ENCODE measurements at places on chromosomes 2 and 18.

GRCh38 chr2:96821113-96821675, 5.1 kb downstream of the CNNM3 start:
- DNase-seq, result no peak

- DNase-seq, result no peak
These were observed 35.3 kb downstream of the NCKAP5 start for GRCh38 chr2:133532919-133533318.

DNA sequence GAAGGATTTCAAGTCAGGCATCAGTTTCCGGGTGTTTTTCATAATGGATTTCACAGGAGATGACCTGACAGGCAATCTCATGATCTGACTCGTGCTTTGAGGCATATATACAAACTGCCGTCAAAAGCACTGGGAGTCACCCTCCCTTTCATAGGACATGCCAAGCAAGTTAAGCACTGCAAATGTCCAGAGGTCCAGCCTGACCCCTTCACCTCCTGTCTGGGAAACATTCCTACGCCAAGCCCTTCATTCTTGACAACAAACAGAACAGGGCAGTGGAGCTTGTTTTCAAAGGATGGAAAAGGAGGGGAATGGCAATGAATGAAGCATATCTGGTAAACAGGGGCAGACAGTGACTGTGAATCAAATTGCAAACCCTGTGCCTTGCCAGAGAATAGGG, 963.6 kb downstream of the BCL11A start:
- DNase-seq, result no peak

DNA sequence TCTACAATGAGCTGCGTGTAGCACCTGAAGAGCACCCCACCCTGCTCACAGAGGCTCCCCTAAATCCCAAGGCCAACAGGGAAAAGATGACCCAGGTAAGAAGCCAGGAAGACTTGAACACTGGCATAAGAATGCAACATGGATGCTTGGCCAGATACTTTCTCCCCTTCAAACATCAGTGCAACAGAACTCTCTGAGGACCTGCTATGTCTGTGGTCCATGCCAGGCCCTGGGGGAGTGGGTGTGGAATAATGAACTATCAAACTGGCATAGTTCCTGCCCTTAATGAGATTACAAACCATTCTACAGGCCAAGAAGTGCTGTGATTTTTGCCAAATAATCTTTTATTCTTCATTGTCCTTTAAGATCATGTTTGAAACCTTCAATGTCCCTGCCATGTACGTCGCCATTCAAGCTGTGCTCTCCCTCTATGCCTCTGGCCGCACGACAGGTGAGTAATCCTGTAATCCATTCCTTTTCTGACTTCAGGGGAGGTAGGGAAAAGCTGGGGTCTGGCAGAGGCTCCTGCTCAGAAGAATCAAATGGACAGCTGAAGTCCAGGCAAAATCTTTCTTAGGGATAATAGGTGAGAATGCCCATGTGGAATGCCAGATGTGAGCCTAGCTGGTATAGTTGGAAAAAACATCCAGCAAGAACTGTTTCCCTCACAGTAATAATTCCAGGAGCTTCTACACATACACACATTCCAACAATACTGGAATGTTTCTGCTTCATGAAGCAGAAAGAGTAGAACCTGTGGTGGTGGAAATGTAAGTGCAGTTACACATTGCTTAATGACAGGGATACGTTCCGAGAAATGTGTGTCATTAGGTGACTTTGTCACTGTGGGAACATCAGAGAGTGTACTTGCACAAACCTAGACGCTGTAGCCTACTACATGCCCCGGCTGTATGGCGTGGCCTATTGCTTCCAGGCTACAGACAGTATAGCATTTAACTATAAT, 16.2 kb downstream of the ACTG2 start:
- DNase-seq, result no peak

DNA sequence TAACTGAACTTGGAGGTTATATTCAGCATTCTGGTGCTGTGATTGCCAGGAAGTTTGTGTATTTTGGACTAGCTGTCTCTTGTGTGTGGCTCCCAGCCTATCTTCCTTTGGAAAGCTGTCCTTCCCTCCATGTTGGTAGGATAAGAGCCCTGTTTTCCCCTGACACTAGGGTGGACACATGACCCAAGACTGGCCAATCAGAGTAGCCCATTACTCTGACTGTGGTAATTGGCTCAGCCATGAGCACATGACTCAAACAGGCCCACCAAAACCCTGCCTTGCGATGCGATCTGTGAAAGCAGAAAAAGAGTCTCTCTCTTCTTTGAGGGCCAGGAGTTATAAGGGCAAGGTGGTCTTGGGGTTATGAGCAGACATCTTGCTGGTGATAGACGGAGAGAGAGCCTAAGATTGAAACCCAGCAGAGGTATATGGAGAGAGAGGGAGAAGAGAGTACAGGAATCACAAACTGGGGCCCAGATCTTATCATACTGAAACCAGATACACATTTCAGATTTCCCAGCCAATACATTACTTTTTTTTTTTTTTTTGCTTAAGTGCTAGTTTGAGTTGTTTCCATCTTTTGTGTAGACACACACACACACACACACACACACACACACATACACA, 45.3 kb upstream of the SERPINE2 start:
- no peak for DNase-seq

DNA sequence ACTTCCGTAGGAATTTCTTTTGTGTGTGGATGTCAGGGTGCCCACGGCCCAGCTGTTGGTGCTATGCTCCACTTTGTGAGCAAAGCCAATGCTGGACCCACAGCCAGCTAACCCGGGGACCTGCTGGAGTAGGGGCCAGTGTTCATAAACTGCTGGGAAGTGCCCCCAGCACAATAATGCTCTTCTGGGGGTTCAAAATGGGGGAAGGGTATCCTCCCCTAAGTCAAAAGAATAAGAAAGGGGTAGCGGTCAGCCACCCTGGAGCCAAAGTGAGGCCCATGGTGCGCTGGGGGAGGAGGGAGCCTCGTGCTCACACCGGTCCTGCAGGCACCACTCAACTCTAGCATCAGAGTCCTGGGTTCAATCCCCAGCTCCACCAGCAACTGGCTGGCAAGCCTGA, 115.8 kb upstream of the NPAS2 start:
- no peak for DNase-seq

DNA sequence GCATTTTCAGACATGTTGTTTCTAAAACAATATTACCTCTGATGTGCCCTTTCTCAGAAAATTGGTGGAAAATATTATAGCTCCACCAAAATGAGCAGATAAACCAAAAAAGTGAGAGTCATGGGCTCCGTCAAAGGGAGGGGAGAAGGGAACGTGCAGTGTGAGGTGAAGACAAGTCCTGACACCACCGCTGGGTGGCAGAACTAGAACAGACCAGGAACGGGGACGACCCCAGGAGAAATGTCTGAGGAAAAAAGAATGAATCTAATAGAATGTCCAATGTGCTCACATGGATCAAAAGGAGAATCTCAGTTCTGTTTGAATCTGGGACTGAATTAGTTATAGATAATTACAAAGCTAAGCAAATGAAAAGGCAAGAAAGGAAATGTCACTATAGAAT, 22.6 kb upstream of the BCL2 start:
- DNase-seq, result no peak

DNA sequence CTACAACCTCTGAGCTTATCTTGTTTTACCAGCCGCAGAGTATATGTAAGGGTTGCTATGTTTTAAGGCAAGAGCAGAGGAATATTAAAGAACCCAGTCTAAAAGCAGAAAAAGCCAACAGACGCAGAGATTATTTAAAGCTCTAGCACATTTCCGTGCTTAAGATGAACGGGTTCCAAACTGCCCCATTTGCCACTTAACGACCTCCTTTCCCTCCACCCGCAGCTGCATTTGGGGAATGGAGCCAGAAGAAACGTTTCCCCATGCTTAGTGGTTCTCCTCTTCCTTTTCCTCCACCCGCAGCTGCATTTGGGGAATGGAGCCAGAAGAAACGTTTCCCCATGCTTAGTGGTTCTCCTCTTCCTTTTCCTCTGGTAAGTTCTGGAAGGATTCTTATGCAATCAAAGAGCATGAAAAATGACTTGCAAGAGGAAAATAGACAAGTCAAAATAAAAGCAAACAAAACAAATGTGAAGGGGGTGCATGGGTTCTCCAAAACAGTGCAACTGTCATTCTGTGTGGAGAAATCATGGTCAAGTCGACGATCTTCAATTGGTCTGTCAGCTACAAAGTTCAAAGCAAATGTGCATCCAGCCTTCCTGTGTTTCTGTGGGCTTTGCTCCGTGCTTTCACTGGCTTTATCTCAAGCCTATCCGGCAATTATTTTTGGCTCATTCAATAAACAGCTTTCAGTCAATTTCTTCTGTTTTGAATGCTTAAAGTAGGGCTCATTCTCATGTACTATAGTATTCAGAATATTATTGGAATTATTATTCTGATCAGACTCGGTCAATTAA, 57.8 kb downstream of the DIPK1C start:
- no peak for DNase-seq

DNA sequence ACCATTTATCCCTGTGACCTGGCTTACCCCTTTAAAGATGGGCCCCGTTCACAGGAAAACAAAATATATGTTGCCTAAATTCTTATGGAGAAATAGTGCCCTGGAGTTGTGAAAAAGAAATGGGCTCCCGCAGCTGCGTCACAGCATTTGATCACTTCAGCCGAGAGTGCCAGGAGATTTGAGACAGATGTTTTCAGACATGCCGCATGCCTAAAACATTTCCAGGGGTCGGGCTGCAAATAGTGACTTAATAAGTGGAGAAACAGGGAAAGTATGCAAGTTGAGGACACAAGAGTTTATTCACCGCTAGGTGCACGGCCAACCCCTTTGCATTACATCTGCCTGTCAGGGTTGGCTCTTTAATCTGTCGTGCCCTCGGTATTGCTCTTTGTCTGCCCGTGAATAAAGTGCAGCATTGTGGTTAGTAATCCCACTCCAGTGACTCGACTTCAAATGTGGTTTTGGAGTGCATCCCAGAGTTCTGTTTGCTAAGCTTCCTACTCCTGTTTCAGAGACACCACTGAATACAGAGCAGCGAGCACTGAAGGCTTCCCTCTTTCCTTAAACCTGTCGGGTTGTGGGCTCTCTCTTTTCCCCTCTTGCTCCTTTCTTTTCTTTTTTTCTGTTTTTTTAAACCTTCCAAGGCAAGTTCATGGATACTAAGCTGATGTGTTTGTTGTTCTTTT, 187.5 kb downstream of the LTBP1 start:
- peak; percentile 98 for DNase-seq

DNA sequence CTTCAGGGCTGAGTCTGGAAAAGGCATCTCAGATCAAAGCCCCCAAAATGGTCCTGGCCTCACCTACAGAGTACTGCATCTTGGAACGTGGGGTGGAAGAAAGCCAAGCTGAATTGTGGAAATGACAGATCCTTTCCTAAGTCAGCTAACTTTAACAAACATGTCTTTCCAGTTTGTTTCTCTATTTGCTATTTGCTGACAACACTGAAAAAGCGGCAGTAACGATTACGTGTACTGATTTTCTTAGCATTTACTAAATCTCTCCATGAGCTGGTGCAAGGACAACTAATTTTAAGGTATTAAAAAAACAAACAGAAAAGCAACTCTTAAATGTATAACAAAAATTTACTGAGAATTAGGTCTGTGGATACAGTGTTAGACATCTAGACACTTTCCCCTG, 1.1 kb downstream of the HIBCH start:
- no peak for DNase-seq

DNA sequence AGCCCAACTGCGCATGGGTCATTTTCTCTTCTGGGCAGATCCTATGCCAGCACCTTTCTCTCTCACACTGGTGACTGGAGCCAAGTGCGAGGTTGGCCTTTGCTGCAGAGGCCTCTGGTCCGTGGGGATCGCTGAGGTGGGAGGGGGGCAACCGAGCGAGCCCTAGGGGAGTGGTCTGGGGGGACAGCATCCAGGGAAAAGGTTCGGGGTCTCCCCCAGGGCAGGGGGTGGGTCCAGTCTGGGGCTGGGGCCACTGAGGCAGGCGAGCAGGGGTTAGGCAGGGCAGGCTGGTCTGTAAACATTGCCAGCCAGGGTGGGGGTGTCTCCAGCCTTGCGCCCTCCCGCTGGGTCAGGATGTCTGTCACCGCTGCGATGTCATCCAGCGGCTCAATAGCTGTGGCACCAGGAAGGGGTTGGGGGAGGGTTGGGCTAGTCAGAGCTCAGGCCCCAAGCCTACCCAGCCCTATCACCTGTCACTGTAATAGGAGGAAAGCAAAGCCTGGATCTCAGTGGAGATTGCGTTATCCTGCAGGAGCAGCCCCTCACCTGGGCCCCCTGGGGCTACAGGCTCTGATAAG, 4.7 kb downstream of the WDR54 start:
- no peak for DNase-seq

DNA sequence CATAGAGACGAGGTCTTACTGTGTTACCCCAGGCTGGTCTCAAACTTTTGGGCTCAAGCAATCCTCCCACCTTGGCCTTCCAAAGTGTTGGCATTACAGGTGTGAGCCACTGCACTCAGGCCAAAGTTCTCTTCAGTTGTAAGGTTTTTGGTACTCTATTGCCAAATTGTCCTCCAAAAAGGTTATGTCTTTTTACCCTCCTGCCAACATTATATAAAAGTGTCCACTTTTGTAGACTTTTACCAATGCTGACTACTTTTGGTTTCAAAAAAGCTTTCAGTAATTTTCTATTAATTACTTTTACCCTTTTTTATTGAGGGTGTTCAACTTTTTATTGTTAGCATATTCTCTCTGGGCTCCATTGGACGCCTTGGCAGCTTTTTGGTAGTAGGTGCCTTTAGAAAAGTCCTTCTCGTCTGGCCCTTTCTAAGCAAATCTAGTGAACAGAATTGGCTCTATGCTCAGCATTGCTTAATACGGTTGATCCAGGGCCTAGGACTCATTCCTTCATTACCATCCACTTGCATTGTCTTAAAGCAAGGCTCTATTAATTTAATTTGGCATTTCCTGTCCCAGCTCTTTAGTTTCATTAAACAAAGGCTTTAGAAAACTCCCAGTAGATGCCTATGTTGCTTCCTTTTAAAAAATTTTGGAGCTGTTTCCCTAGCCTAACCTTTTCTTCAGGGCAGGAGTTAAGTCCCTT, 16.7 kb upstream of the IL1A start:
- no peak for DNase-seq

GRCh38 chr2:46915281-46915810, at the start of gene MCFD2:
TSS of gene MCFD2 (minus strand) at chr2:46915806. CDS start at chr2:46909171, 6,635 bp downstream.
- DNase-seq, result no peak

All from NCI-H187 treated with DMSO at 0.1 percent for 48 hours (cell line).